WTC11 (cell line): ENCODE measurements at places on chromosomes 7 and 10. TPM values are rescaled to one million over a fixed set of nuclear protein-coding genes. Genes with fewer than 3 reads are reported as not detected.

DNA sequence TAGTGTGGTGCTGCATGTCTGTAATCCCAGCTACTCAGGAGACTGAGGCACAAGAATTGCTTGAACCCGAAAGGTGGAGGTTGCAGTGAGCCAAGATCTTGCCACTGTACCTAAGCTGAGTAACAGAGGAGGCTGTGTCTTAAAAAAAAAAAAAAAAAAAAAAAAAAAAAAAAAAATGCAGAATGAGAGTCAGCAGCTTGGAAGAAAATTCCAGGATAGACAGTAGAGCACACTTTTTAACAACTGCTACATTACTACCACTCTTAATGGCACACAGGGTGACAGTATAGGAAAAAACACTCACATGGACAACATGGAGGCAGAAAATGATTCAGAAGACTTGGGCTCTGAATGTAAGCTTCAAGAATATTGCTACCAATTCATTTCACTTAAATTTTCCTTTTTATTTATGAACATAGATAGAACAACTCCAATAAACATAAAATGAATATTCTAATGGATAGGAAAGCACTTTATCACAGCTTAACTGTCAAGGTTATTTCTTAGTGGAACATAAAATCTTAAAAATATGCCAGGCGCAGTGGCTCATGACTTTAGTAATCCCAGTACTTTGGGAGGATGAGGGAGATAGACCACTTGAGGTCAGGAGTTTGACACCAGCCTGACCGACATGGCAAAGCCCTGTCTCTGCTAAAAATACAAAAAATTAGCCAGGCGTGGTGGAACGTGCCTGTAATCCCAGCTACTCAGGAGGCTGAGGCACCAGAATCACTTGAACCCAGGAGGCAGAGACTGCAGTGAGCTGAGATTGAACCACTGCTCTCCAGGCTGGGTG, 31.5 kb downstream of the CHCHD3 start:
- DNase-seq = no peak

Gene LEP
- total RNA-seq = not detected in 3 replicates

Gene PRKCQ
- 8.4 to 8.7 TPM (median 8.7 TPM) in 3 replicates for total RNA-seq

DNA sequence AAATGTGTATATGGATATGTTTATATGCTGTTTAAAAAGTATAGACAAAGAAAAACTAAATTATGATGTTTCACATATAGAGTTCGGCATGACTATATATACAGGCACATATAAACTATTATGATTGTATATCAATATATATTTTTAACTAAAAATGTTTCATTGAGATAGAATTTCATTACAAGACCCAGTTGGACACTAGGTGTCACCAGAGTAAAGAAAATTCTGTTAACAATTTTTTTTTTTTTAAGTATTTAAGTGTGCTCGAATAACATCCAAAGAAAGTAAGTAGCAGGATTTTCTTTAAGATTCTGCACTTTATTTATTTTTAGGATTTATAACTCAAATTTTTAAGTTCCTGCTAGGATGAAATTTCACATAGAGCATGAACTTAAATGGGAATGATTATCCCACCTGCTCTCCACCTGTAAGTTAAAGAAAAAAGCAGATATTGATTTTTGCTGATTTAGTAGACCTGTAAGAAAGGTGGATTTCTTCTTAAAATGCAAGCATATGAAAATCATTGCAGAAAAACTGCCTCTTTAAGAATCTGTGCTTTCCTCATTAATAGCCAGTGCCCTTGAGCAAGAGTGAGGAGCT, 961.5 kb downstream of the PCDH15 start:
- no peak for DNase-seq

GRCh38 chr7:45589061-45589460, 14.9 kb downstream of the ADCY1 start:
- DNase-seq = no peak

DNA sequence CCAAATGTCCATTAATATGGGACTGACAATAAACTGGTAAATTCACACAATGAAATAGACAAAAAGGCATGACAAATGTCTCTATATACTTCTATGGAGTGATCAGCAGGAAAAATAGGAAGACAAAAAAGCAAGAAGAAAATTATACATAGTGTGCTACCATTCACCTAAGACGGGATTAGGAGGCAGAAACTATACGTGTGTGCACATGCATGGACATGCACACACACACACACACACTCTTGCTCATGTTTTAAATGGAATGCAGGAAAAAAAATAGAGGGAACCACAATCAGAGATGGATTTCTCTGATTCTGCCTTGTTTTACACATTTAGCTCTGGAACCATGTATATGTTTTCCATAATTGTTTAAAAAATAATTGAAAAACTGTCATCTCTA, 119.0 kb downstream of the ZFAND4 start:
- no peak for DNase-seq

DNA sequence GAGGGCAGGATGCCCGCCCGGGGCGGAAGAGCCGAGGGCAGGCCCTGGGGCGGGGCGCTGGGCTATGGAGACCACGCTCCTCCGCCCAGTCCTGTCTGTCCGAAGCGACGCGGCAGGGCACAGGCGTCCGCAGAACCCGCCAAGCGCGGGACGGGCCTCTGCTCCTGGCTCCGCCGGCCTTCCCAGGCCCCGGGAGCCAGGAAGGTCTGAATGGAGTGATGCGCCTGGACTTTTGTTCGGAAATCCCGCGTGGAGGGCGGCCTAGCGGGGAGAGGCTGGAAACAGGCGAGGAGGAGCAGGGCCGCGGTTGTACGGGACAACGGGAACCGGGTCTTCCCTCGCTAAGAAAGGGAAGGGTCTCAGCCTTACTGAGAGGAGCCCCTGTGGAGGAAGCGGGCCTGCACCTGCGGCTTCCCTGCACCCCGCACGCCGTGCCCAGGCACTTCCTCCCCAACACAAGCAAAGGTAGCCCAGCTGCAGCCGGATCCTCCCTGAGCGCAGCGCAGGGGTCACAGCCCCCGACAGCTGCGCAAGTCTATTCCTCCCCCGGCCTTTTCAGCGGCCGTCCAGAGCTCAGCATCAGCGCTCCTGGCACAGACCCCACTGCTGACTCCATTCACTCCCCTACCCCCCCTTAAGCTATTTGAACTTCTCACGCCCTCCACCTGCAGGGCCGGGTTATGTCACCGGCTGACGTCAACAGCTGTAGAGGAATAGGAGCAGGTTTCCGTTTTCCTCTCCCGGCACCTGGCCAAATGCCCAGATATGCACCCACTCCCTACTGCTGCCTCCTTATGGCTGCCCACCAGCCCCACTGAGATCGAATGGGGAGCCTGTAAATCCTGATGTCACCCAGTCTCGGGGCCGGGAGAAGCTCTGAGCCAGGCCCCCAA, 143.2 kb upstream of the RET start:
- DNase-seq = peak; percentile 41

GRCh38 chr7:46131916-46132795, 211.1 kb upstream of the IGFBP3 start:
- DNase-seq = peak; percentile 31

DNA sequence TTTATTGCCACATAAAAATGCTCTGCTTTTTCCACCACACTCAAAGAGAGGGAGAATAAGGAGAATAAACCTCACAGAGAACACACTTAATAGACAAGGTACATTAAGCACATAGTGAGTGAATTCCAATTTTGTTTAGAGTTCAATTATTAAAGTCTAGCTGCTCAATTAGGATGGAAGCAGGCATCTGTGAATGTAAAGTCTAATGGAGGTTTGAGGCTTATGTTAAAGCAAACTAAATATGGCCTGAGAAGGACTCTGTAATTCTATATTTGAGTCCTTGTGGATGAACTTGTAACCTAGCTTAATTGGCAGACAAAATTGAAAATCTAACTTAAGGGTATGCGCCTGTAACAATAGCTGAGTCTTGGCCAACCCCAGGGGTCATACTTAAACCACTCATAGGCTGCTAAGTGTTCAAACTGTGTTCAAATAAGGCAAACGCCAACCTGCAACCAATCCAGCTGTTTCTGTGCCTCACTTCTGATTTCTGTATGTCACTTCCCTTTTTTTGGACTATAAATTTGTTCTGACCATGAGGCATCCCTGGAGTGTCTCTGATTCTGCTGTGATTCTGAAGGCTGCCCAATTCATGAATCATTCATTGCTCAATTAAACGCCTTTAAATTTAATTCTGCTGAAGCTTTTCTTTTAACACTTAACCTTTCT, 31.3 kb upstream of the NME8 start:
- DNase-seq = no peak

DNA sequence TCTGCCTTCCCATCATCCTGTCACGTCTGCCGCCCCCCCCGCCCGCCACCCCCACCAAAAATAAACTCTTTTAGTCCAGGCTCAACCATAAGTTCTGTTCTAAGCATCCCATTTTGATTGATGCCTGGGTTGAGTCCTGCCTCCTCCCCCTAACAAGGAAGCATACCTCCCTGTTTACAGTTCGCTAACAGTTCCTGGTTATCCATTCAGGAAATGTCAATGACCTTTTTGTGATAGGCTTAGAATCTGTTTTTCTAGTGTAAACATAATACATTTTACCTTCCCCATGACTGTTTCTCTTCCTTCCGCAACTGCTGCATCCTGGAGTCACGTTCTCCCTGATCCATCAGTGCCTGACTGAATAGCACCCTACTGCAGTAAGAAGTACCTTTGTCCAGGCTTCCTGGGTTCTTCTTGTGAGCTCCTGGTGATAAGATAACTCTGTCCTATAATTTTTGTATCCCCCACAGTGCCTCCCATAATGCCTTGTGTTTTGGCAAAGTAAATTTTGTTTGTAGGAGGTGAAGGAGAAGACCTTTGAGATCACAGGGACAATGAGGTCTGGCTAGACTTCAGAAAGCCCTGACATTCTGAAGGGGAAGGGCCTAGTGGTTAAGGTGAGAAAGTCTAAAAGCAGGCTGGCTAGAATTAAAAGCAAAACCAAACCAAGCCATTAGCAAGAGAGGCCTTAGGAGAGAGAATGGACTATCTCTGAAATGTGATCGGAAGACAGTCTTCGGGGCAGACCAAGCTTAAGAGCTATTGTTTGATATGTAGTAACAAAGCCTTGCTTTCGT, 7.3 kb downstream of the AGFG2 start:
- DNase-seq = no peak

DNA sequence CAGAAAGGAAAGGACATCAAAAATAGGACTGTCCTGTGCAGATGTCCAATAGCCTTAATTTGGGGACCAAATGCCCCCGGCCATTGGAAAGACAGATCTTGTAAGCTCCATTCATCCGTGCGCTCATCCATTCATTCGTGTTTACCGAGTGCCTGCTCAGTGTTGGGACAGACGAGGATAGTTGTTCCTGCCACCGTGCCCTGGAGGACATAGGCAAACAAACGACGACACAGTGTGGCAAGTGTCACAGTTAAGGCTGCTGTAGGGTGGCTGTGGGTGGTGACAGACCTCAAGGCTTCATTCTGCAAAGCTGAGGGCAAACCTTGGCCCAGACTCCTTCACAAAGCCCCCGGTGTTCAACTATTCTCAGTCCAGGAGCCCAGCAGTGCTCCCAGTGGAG, 27.6 kb downstream of the MKI67 start:
- DNase-seq = no peak

GRCh38 chr10:74322141-74322540, 171.1 kb downstream of the ADK start:
- no peak for DNase-seq

DNA sequence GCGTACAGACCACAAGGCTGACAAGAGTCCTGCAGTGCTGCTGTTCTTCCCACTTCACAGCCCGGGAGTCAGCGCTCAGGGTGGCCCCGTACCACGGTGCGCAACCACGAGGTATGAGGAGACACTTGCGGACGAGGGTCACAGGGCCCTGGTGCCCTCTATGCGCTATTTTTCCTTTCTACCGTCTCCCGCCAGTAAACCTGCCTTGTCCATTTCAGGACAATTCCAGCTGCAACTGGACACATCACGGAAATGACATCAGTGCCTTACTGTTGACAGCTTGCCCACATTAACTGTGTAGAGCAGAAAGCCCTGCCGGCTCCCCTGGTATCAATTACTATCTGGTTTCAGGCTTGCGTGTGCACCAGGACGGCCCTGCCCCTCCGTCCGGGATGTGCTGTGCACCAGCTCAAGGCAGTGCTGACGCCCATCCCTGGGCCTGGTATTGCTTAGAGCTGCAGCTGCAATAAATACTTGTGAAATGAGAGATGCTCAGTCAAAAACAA, 65.1 kb downstream of the ZRANB1 start:
- DNase-seq = no peak

DNA sequence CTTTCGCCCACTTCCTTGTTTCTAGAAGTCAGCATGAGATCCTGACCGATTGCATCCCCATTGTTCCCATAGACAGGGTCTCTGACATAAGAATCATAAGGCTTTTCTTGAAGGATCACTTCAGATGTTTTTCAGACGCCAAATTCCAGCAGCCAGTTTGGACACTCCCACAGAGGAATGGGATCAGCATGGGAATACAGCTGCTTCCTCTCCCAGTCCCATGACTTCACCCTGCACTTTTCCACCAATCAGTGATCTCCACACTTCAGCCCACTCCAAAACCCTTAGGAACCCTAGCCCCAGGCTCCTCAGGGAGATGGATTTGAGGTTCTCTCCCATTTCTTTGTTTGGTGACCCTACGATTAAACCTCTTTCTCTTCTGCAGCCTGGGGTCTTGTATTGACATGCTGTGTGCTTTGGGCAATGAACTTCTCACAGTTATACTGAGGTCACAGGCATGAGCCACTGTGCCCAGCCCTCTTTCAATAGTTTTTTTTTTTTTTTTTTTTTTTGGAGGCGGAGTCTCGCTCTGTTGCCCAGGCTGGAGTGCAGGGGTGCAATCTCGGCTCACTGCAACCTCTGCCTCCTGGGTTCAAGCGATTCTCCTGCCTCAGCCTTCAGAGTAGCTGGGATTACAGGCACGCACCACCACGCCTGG, 52.8 kb upstream of the CHST3 start:
- no peak for DNase-seq

Gene TLL2
- total RNA-seq = 9.1 to 9.2 TPM (median 9.1 TPM) in 3 replicates

DNA sequence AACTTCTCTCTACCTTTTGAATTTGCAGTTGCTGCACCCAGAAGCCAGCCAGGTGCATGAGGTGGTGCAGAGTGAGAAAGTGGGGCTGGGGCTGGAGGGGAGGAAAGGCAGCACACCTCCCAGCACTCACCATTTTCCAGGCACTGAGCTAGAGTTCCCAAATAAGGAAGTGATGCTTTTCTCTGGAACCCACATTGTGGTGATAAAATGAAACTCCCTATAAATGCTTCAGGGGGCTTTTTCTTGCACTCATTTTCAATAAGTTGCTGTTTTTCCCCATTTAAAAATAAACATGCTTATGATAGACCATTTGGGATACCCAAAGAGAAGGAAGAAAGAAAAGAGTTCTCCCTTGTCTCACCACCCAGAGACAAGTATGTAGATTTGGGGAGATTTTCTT, 42.8 kb upstream of the TNS3 start:
- DNase-seq = no peak

Gene ADAMTS14
- 2.1 to 2.4 TPM (median 2.1 TPM) in 3 replicates for total RNA-seq

- no peak for DNase-seq
Measured at GRCh38 chr7:24378871-24379616, 95.1 kb downstream of the NPY start.

DNA sequence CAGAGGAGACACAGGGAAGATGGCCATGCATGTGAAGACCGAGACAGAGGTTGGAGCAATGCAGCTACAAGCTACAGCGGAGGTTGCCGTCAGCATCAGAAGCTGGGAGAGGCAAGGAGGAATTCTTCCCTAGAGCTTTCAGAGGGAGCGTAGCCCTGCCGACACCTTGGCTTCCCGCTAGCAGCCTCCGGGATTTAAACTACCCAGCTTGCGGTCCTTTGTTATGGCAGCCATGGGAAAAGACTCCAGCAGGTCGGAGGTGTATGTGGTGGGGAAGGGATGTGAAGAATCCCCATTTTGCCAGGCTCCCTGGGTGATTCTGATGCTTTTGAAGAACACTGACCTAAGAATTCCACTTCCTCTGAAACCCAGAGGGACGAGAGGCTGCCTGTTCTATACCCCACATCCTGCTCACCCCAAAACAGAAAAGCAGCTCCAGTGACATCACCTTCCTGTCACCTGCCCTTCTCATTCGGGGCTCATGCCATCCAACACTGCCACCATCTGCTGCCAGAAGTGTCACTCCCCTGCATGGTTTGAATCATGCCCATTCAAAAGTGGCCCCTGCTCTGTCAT, 3.3 kb upstream of the SEPHS1 start:
- peak; percentile 66 for DNase-seq
